ENCODE measurements at places on chromosomes 11 and 22. TPM values are rescaled to one million over a fixed set of nuclear protein-coding genes. Genes with fewer than 3 reads are reported as not detected.
A peak's percentile ranks its signal among the peaks of the same experiment; 100 is the strongest.

Gene C11orf42
- not detected for total RNA-seq

GRCh38 chr11:115896084-115896483, 391.9 kb upstream of the CADM1 start:
- no peak overlapping the region for H3K27ac ChIP-seq
- H3K36me3 ChIP-seq: no peaks in the 10 kb centered on the region
- H3K4me3 ChIP-seq: no peak overlapping the region
- no peak for DNase-seq

DNA sequence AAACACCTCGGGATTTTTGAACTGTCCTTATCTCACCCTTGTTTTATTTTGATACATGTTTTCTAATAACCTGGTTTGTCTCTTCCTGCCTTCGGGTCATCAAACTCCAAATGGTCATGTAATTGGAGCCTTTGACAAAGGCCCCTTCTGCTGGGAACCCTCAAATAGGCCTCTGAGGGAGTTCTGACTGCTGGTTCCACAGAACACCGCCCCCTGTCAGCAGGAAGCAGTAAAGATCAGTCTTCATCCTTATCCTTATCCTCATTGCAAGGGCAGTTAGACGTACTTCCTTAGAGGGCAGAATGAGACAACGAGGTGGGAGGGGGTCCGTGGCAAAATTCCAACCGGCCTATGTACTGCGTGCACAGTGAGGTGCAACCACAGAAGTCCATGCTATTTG, 12.1 kb downstream of the TRIM51 start:
- H3K4me3 ChIP-seq: no peak overlapping the region
- no peaks in the 10 kb centered on the region for H3K36me3 ChIP-seq
- H3K27me3 ChIP-seq: no peaks in the 10 kb centered on the region

Gene OR52N4
- 2.2 TPM for total RNA-seq

- H3K27me3 ChIP-seq: peaks cover 2% of the 10 kb centered on the region
- no peaks in the 10 kb centered on the region for H3K36me3 ChIP-seq
- peak within 1 kb of the TSS; percentile 96 for H3K4me3 ChIP-seq
- peaks cover 52% of the 10 kb centered on the region for H3K4me1 ChIP-seq
- DNase-seq: no peak
- H3K27ac ChIP-seq: peak within 1 kb of the TSS; percentile 76
Observed at GRCh38 chr11:45922425-45923082, at the start of gene LARGE2. Gene LARGE2, plus strand, starts transcription at chr11:45922656. Its CDS starts 227 bp downstream, at chr11:45922883.

DNA sequence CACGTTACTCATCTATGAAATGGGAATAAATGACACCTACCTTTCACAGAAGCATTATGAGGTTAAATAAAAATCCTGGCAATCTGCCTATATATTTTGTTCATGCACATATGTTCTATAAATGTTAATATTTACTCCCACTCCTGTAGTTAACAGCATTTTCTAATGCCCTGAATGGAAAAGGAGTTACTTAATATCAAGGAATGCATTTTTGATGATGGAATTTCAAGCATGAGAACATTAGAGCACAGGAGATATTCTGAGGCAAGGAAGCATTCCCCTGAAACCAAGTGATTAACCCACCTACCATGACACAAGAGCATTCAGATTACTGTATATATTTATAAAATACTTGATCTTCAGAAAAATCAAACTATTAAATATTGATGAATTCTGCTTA, 102.1 kb downstream of the ARHGAP32 start:
- no peak overlapping the region for H3K4me3 ChIP-seq
- H3K27me3 ChIP-seq: no peaks in the 10 kb centered on the region
- H3K36me3 ChIP-seq: peaks cover 20% of the 10 kb centered on the region
- no peak for DNase-seq
- no peaks in the 10 kb centered on the region for H3K4me1 ChIP-seq
- no peak overlapping the region for H3K27ac ChIP-seq

- peaks cover 2% of the 10 kb centered on the region for H3K4me1 ChIP-seq
- H3K36me3 ChIP-seq: no peaks in the 10 kb centered on the region
- H3K4me3 ChIP-seq: no peak overlapping the region
- DNase-seq: peak; percentile 74
Observed at GRCh38 chr11:33857933-33858371, 33.9 kb downstream of the LMO2 start.

DNA sequence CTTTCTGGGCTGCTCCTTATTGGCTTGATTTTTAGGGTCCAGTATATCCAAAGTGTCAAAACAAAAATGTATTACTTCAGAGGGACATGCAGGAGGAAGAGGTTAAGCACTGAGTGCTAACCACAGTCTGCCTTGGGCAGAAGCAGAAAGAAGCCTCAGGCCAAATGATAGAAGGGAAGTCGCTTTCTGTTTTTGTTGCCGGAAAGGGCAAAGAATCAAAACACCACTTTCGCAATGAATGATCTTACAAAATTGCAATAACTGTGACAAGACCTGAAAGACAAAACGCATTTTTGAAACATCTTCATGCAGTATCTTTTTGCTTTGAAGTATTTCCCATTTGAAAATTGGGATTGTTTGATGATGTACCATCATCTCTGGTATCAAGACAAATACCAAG, 70.1 kb upstream of the PICALM start:
- no peak for DNase-seq
- peaks cover 29% of the 10 kb centered on the region for H3K4me1 ChIP-seq
- H3K36me3 ChIP-seq: no peaks in the 10 kb centered on the region
- H3K4me3 ChIP-seq: peak overlapping the region; percentile 59

Gene CACNA1I
- 14.9 TPM for total RNA-seq

- peak overlapping the region; percentile 65 for H3K27ac ChIP-seq
- H3K36me3 ChIP-seq: no peaks in the 10 kb centered on the region
- H3K4me3 ChIP-seq: peak overlapping the region; percentile 27
- H3K4me1 ChIP-seq: peaks cover 27% of the 10 kb centered on the region
- no peak for DNase-seq
- no peaks in the 10 kb centered on the region for H3K27me3 ChIP-seq
Observed at GRCh38 chr11:61172888-61173287, 11.7 kb upstream of the VPS37C start.

DNA sequence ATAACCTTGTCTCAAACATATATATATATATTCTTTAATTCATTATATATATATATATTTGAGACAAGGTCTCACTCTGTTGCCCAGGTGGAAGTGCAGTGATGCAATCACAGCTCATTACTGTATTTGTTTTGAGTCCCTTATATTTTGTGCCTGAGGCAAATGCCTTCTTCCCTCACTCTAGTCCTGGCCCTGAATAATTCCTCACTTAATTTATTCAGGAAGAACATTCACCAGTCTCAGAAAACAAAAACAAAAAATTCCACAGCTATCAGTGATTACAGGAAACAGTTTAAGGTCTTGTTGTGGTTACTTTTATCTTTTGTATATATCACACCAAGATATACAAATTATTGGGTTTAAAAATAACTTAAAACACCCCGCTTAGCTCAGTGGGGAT, 155.7 kb downstream of the CWF19L2 start:
- no peak for DNase-seq
- H3K27ac ChIP-seq: no peak overlapping the region
- H3K4me3 ChIP-seq: no peak overlapping the region
- H3K4me1 ChIP-seq: no peaks in the 10 kb centered on the region

Gene OR5P2
- total RNA-seq: not detected

GRCh38 chr11:95831198-95831883, 41.0 kb downstream of the CEP57 start:
- peaks cover 15% of the 10 kb centered on the region for H3K36me3 ChIP-seq
- DNase-seq: no peak
- no peak overlapping the region for H3K27ac ChIP-seq
- no peak overlapping the region for H3K4me3 ChIP-seq
- no peaks in the 10 kb centered on the region for H3K4me1 ChIP-seq
- H3K27me3 ChIP-seq: no peaks in the 10 kb centered on the region

DNA sequence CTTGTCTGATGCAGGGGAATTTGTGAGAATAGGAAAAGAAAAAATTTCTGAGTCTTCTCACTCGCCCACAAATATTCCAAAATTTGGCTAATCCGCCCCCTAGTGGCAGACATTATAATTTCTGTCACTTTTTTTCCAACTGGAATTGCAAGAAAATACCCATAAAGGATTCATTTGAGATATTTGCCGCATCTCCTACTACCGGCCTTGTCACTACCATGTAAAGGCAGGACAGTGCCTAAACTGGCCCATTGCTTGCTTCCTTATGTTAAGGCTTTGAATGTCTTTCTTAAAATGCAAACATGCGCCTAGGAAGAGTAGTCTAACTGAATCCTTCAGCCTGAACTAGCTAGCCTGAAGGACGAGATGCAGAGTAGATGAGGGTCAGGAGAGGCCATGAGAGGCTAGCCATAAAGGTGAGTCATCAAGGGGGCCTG, 9.3 kb upstream of the CEP295 start:
- H3K4me3 ChIP-seq: no peak overlapping the region
- peaks cover 7% of the 10 kb centered on the region for H3K4me1 ChIP-seq
- H3K27me3 ChIP-seq: peaks cover 9% of the 10 kb centered on the region
- no peak for DNase-seq
- H3K27ac ChIP-seq: no peak overlapping the region

DNA sequence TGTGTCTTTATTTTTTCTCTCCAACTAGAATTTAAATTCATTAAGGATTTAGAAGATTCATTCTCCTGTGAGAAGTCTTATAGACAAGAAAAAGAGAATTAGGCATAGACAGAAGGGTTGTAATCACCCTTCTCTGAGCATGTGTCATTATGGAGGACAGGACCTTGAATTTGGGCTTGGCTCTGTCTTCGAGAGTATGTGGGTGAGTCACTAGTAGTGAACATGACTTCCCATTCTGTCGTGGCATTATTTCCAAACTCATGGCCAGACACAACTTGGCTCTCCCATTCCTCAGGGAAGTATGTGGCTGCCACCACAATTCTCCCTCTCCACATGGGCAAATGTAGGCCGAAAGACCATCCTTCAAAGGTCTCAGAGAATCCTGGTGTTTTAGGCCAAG, 14.3 kb upstream of the ANKK1 start:
- no peak for DNase-seq
- H3K36me3 ChIP-seq: peaks cover 20% of the 10 kb centered on the region
- H3K4me3 ChIP-seq: no peak overlapping the region
- H3K27ac ChIP-seq: no peak overlapping the region
- H3K27me3 ChIP-seq: no peaks in the 10 kb centered on the region
- H3K4me1 ChIP-seq: no peaks in the 10 kb centered on the region

GRCh38 chr11:83069441-83070043, 2.2 kb downstream of the RAB30 start:
- H3K4me1 ChIP-seq: peaks cover 45% of the 10 kb centered on the region
- DNase-seq: no peak
- peak overlapping the region; percentile 79 for H3K27ac ChIP-seq
- H3K4me3 ChIP-seq: no peak overlapping the region

Gene CECR2
- total RNA-seq: 0.14 TPM

GRCh38 chr22:37507731-37508130, 11.5 kb downstream of the CARD10 start:
- DNase-seq: no peak
- no peaks in the 10 kb centered on the region for H3K36me3 ChIP-seq
- no peak overlapping the region for H3K27ac ChIP-seq
- no peak overlapping the region for H3K4me3 ChIP-seq
- H3K27me3 ChIP-seq: no peaks in the 10 kb centered on the region

DNA sequence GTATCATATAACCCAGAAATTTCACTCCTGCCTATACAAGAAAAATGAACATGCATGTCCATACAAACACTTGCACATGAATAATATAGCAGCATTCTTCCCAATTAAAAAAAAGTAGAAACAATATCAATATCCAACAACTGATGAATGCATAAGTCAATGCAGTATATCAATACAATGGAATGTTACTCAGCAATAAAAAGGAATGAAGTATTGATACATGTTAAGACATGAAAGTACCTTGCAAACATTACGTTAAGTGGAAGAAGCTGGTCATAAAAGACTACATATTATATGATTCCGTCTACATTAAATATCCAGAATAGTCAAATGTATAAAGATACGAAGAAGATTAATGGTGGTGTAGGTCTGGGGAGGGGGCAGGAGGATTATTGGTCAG, 73.9 kb upstream of the DRD2 start:
- no peak overlapping the region for H3K27ac ChIP-seq
- H3K36me3 ChIP-seq: no peaks in the 10 kb centered on the region
- H3K27me3 ChIP-seq: peaks cover 10% of the 10 kb centered on the region
- H3K4me1 ChIP-seq: no peaks in the 10 kb centered on the region
- no peak overlapping the region for H3K4me3 ChIP-seq

- peaks cover 5% of the 10 kb centered on the region for H3K36me3 ChIP-seq
- H3K4me1 ChIP-seq: no peaks in the 10 kb centered on the region
- H3K27ac ChIP-seq: no peak overlapping the region
- no peak overlapping the region for H3K4me3 ChIP-seq
- DNase-seq: no peak
Observed at GRCh38 chr11:35478471-35479091, 46.8 kb downstream of the PAMR1 start.

Gene TYMP
- total RNA-seq: 2.1 TPM

GRCh38 chr11:13955971-13956421, 6.5 kb upstream of the SPON1 start:
- H3K4me3 ChIP-seq: no peak overlapping the region
- no peak overlapping the region for H3K27ac ChIP-seq
- DNase-seq: peak; percentile 27
- H3K4me1 ChIP-seq: no peaks in the 10 kb centered on the region

GRCh38 chr11:107705027-107705426, 6.8 kb downstream of the SLN start:
- H3K27me3 ChIP-seq: peaks cover 32% of the 10 kb centered on the region
- no peaks in the 10 kb centered on the region for H3K36me3 ChIP-seq
- no peak for DNase-seq
- H3K4me3 ChIP-seq: no peak overlapping the region

- peaks cover 30% of the 10 kb centered on the region for H3K27me3 ChIP-seq
- H3K36me3 ChIP-seq: no peaks in the 10 kb centered on the region
- no peaks in the 10 kb centered on the region for H3K4me1 ChIP-seq
- H3K27ac ChIP-seq: no peak overlapping the region
- no peak overlapping the region for H3K4me3 ChIP-seq
Observed at GRCh38 chr11:126781942-126782341, 218.6 kb downstream of the KIRREL3 start.
